Left hindlimb (tissue), 1 donor: ENCODE measurements at places on chromosomes 11 and 22.

DNA sequence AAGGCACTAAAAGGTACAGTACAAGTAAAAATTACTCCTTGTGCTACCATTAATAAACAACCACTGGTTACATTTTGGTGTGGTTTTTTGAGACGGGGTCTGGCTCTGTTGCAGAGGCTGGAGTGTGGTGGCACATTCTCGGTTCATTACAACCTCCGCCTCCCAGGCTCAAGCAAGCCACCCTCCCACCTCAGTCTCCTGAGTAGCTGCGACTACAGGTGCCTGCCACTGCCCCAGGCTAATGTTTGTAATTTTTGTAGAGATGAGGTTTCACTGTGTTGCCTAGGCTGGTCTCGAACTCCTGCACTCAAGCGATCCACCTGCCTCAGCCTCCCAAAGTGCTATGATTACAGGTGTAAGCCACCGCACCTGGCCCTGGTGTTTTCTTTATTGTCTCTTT is 20.8 kb downstream of the TAF1D start:
- no peak for DNase-seq

DNA sequence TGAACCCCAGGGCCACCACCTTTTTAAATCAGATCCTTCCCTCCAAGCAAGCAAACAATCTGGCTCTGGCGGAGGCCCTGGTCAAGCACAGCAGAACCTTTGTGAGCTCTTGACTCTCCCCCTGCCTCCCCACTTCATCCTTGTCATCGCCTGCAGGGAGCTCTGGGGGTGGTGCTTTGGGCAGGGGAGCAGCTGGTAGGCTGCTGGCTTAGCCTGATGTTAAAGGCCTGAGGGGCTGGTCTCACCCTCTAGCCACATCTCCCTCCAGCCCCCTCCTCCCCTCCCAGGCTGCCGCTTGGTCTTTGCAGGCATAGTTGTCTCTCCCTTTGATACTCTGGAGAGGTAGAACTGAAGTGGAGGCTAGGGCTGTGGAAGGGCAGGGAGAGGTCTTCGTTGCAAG is 50.9 kb downstream of the THAP12 start:
- DNase-seq, result no peak

GRCh38 chr11:76762867-76763572 is 20.1 kb upstream of the TSKU start:
- no peak for DNase-seq

- no peak for DNase-seq
These were observed 59.4 kb downstream of the KCNA4 start for GRCh38 chr11:29957431-29957830.

- no peak for DNase-seq
These were observed 198.2 kb downstream of the TENM4 start for GRCh38 chr11:79242616-79243015.

- no peak for DNase-seq
These were observed 34.0 kb upstream of the SLC22A25 start for GRCh38 chr11:63277345-63277943.

- DNase-seq, result no peak
These were observed 138.2 kb downstream of the ETS1 start for GRCh38 chr11:128448981-128449713.

- DNase-seq, result no peak
These were observed 27.8 kb upstream of the CCDC86 start for GRCh38 chr11:60814112-60814511.

- no peak for DNase-seq
These were observed 21.9 kb downstream of the ASCC2 start for GRCh38 chr22:29816128-29816527.

DNA sequence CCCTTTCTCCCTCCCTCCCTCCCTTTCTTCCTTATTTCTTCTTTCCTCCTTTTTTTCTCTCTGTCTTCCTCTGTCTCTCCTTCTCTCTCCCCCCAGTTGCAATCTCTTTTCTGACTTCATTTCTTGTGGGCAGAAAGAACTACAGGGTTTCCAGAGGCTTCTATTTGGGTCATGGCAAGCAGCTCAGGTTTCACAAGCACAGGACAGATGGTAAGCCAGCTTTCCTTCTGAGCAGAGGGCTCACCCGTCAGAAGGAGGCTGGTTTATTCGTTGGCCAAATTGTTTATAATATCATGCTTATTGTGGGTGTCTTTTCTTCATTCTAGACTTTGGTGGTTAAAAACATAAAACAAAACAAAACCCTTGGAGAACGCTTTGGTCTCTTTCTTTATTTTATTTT is 58.9 kb upstream of the CLMP start:
- no peak for DNase-seq
